Activated gamma-delta T cell treated with anti-CD3 and anti-CD28 coated beads, Interleukin-2, amount 50 U/mL, for 16 hours (primary cell): ENCODE measurements at places on chromosomes 13 and 19.

DNA sequence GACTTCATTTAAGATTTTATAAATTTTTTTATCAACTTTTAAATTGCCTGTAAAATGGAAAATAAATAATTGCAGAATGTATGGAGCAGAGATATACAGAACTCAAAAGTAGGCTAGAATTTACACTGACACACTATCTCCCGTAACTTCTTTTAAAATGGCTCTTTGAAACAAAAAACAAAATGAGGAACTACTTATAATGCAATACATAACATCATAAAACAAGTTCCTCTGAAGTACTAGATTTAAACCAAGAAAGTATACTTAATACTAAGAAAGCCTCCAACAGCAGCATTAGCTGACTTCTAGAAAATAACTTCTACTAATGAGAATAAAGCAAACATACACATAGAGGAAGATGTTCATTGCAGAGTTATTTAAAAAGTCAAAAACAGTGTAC is 17.0 kb downstream of the RBM26 start:
- DNase-seq = no peak

GRCh38 chr13:87810920-87811344 is 139.8 kb downstream of the SLITRK5 start:
- DNase-seq = no peak

- no peak for DNase-seq
These were observed 38.1 kb upstream of the ZNF766 start for GRCh38 chr19:52231154-52231910.

GRCh38 chr13:49417161-49417560 is 26.7 kb downstream of the CAB39L start:
- no peak for DNase-seq

- no peak for DNase-seq
These were observed 12.1 kb upstream of the FCGBP start for GRCh38 chr19:39946532-39946931.

DNA sequence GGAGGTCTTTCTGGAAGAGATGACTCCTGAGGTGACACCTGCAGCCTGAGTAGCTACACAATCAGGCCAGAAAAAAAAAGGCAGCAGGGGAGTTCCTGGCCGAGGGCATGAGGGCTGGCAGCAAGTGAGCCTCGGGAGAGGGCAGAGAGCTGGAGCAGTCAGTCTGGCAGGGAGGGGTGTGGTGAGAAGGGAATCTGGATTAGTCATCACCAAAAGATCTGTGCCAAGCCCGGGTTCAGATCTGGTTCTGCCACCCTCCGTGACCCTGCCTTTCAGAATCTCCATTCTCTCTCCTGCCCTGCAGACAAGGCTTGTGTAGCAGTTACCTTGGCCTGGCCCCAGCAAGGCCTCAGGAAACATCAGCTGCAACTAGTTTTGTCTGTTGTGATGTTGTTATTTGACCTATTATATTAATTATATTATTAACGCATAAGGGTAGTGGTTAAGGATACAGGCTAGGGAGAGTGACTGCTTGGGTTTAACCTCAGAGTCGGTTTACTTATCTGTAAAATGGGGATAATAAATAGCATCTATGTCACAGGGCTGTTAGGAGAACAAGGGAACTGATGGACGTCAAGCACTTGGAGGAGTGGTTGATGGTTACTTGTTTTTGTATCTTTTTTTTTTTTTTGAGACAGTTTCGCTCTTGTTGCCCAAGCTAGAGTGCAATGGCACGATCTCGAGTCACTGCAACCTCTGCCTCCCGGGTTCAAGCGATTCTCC is 2.7 kb upstream of the CAPNS1 start:
- DNase-seq = no peak

- no peak for DNase-seq
These were observed 256.1 kb downstream of the SLITRK6 start for GRCh38 chr13:85543144-85543543.

GRCh38 chr19:39053276-39054090 is 21.1 kb upstream of the FBXO27 start:
- no peak for DNase-seq

DNA sequence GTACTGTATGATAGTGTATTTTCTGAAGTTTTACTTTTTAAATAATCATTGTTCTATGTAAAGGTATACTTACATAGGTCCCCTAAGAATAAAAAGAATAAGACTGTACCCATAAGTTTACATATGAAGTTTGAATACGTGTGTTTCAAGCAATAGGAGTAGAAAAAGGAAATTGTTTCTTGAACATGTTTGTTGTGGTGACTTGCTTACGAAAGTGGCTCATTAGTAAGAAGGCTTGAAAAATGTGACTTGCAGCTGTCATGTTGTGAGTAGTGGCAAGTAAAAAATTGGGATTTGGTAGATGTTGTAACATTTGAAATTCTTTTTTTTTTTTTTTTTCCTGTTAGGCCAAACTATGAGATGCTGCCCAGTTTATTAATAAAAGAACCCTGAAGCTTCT is 203.3 kb downstream of the LMO7 start:
- DNase-seq = no peak

DNA sequence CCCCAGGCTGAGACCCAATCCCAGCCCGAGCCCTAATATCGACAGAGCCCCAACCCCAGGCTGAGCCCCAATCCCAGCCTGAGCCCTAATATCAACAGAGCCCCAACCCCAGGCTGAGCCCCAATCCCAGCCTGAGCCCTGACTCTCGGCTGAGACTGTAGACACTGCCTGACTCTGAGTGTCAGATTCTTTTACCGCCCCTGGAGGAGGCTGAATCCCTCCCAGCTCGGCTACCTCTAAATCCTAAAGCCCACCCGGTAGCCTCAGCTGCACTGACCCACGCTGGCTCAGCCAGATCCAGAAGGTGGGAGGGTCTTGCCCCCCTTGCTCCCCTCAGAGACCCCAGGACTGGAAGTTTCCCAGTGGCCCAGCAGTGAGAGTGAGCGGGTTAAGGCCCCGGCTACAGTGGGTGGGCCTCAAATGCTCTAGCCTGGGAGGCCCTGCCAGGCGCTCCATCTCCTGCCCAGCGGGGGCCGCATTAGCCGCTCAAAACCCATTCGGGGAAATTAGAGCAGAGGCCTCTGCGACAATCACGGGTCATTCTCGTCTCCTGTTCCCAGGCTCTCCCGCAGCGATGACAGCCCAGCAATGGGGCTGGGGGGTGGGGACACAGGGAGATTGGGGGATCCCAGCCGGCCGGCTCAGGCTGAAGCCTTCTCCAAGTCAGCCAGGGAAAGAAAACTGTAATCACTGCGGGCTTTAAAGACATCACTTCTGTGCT is 43.8 kb downstream of the ZNRF4 start:
- DNase-seq = no peak

DNA sequence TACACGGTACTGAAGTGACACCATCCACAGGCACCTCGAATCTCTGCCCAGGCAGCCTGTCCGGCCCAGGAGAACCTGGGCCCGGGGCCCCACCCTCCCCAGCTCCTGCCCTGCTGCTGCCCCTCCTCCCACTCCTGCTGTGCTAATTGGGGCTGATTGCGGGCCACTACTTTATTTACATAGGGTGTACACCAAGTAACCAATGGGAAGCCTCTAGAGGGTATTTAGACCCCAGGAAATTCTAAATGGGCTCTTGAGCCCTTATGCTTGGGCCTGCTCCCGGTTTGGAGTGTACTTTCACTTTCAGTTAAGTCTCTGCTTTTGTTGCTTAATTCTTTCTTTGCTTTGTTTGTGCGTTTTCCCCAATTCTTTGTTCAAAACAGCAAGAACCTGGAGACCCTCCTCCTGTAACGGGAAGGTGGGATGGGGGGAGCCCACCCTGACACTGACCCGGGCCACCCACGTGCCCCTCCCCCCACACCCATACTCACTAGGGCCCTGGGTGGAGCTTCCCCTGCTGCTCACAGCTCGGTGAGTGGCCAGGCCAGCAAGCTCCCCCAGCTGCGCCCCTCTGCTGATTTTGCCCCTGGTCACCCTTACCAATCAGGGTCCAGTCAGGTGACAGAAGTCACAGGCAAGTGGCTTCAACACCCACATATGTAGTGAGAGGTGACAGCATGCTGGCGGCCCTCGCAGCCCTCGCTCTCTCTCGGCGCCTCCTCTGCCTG is 9.4 kb downstream of the SCGB2B2 start:
- DNase-seq = no peak

DNA sequence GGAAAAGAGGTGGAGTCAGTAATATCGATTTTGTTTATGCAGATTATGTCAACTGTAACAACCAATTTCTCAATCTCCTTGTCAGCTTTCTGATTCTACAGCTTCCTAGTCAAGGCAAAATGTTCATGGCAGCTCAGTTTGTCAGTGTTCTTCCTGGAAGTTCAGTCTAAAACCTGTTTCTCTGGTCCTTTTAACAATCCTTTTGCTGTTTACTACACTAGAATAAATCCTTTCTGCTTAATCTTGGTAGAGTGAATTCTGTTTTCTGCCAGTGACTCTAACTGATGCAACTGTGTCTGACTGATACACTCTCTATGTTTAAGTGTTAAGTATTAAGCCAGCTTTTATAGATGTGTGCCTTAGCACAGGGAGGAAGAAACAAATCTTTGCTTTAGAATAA is 516.9 kb upstream of the KLF12 start:
- no peak for DNase-seq

- DNase-seq = no peak
These were observed 66.5 kb upstream of the ANKRD10 start for GRCh38 chr13:110981379-110981778.

GRCh38 chr19:1182068-1182467 is 8.0 kb upstream of the SBNO2 start:
- DNase-seq = no peak

- no peak for DNase-seq
These were observed 1442.6 kb downstream of the SLITRK5 start for GRCh38 chr13:89113744-89114143.
